ENCODE measurements at places on chromosomes 12 and 14. TPM values are rescaled to one million over a fixed set of nuclear protein-coding genes. Genes with fewer than 3 reads are reported as not detected.

GRCh38 chr14:36756226-36756625, 94.6 kb downstream of the PAX9 start:
- no peak for DNase-seq

DNA sequence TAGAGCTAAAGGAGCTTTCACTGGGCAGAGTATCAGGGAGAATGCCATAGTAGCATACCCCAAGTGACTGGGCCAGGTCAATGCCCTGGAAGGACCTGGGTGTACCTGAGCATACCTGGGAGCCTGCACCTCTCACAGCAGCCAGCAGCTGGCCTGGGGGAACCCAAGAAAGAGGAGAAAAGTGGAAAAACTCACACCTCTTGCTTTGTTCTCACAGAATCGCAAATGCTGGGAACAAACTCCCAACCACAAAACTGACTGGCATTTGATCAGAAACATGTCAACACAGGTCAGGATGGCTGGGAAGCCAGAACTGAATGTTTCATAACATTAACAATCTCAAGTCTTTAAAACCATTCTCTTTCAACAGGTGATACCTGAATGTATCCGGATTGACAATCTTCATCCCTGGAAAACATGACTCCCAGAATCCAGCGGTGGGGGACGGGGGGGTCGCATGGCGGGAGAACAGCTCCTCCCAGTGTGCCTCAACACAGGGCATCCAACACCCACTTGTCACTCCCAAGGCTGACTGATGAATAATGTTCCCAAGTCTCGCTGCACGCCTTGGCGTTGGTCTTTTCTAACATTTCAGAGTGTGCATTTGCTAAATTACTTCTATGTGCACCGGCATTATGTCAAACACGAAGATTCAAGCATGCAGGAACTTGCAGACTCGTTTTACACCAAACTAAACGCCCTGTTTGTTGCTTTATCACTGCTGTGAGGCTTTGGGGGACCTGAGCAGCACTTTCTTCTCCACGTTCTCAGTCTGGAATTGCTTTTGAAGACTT, 7.9 kb downstream of the FOXN3 start:
- DNase-seq: no peak

GRCh38 chr12:6925239-6925539, 2.6 kb upstream of the ATN1 start:
- no peak for DNase-seq

Gene DHRS2
- total RNA-seq: 0.69 TPM

Gene ACVR1B
- 23.4 TPM for total RNA-seq

Gene SPIC
- total RNA-seq: not detected

DNA sequence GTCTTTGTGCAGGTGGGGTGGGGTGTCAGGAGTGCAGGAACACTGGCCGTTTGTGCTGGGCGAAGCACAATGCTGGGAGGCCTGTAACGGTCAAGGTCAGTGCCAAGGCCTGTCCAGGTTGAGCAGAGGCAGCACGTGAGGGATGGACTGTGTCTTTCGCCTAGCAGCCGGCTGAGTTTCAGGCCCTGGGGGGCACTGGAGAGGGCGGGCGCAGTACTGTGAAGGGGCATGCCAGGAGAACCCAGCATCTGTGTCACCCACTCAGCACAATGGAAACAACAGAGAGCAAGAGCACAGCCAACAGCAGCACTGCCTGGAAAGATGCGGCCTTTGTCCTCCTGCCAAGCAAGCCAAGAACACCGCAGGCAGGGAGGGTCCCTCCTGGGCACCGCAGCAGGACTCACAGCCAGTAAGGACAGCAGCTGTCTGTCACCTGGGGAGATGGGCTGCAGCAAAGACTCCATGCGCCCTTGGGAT, 25.2 kb downstream of the SLC25A47 start:
- no peak for DNase-seq

Gene NANOG
- total RNA-seq: not detected

Data from epithelial cell of proximal tubule (primary cell).